ENCODE measurements at places on chromosomes 16 and 17.

GRCh38 chr17:59526451-59526850 is 39.0 kb upstream of the DHX40 start:
- no peak for DNase-seq

DNA sequence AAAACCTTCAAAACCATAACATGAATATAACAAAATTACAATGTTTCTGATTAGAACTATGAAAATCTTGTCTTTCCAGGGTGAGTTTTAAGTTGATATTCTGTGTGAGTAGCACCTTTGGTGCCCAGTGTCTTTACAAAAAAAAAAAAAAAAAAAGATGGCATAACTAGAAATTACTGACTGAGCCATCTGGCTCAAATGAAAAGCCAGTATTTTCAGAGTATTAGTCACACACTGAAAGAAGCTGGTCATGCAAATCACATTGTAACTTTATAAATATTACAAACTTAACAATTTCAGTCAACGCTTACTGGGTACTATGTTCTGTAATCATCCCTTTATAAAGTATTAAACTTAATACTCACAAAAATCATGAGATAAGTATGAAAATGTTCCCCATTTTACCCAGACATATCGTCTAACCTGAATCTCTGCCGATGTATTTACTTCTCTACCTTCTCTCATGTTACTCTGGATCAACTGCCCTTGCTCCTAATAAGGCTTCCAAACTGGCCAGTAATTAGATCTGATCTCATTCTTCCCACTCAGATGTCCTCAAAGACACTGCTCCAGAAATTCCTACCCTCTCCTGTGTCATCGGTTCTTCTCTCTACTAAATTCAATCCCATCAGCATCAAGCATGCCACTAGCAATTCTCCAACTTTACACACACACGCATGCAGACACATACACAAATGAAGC is 25.4 kb downstream of the UBE2G1 start:
- DNase-seq = no peak

GRCh38 chr17:27530764-27531391 is 74.6 kb downstream of the KSR1 start:
- peak; percentile 15 for DNase-seq

DNA sequence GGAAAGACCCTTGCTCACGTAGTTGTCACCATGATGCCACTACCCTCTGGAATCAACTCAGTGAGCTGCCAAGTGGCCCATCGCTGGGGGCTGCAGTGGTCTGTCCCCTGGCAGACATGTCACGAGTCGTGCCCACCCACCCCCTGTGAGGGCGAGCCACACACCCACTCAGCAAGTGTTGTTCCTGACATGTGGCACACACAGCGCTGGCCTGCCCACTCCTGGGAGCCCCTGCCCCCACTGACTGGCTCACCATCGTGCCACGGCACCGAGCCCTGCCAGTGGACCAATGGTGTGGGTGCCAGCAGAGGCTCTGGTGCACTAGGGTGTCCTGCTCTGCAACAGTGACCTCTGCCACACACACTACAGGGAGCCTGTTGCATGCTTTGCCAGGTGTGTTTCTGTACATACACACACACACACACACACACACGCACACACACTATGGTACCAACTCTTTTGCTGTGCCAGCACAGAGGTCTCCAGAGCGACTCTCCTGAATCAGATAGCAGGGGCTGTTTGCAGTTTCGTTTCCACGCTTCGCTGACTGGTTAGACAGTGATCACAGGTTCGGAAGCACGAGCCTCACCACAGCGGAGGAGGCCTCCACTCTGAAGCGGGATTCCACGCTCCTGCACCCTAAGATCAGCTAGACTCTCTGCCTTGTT is 7.7 kb downstream of the RTN4RL1 start:
- peak; percentile 3 for DNase-seq

GRCh38 chr16:58020628-58021521 is 4.7 kb upstream of the MMP15 start:
- DNase-seq = peak; percentile 15

GRCh38 chr16:23700509-23700908 is 12.5 kb downstream of the ERN2 start:
- peak; percentile 75 for DNase-seq

DNA sequence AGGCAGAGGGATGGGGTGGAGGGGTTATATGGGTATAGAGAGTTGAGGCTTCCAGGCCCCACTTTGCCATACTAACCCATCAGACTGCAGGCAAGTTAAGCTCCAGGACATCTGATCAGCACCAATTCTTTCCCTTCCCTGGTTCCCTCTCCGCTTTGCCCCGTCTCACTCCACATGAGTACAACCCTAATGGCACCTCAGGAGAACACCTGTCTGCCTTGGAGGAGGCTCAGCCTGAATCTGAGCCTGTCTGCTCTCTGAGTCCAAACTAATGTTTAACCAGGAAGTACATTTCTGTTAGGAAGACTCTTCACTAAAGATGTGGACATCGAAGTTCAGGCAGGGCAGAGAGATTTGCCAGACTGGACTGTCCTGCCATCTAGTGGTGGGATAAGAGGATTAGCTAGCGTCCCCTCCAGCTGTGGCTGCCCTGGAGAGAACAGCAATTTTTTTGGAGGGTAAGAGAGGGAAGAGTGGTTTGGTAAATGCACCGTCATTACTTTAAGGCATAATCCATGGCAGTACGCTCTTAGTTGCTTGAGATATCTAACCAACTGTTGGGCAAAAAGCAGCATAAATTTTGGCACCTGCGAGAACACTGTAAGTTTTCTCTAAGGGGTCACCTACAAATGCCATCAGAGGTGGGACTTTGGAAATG is 29.2 kb upstream of the LRRC75A start:
- peak; percentile 78 for DNase-seq

DNA sequence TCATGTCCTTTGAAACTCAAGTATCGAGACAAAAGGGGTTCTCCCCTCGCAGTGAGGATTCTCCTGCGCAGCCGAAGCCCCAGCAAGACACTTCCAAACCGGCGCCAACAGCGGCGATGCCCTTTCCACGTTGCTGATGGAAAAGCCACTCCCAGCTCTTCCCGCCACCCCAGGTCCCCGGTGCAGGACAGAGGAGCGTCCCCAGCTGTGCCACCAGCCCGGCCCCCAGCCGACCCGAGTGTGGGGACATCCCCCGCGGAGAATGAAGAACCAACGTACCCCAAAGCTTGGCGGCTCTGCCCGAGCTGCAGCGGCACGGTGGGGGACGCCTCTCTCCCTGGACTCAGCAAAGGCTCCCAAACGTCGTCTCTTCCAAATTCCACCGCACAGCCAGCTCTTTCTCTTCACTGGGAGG is 573 bp downstream of the CHST6 start:
- no peak for DNase-seq

- DNase-seq = peak; percentile 24
Measured at GRCh38 chr17:20202141-20202621, 193.0 kb downstream of the SPECC1 start.

DNA sequence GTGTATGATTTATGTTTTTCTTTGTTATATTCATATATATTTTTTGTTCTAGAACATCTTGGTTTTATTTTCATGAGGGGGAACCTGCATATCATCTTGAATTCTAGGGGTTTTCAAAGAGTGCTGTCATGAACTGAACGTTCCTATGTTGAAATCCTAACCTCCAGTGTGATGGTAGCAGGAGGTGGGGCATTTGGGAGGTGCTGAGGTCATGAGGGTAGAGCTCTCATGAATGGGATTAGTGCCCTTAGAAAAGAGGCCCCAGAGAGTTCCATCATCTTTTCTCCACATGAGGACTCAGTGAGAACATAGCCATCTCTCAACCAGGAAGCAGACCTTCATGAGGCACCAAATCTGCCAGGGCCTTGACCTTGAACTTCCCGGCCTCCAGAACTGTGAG is 34.6 kb upstream of the CCDC182 start:
- no peak for DNase-seq

DNA sequence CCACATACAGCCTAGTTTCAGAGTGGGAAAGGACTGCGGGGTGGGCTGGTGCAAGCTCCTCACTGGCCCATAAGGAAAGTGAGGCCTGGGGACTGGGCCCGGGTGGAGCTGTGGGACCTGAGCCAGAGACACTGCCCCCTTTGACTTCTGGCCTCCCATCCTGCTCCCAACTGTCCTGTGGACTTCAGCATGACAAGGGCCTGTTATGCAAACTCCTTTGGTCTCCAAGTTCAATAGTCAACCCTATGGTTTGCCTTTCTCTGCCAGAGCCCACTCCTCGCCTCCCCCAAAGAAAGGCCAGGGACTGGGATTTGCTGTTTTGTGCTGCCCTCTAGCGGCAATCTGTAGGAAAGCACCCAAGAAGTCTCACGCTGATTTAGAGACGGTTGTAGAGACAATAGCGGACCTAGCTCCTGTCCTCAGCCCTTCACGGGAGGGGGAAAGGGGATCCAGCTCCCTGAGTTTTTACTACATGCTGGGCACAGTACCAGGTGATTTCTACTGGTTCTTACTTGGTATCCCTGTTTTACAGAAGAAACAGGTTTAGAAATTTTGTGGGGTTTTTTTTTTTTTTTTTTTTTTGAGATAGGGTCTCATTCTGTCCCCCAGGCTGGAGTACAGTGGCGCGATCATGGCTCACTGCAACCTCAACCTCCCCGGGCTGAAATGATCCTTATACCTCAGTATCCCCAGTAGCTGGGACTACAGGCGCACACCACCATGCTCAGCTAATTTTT is 1.2 kb upstream of the TLCD3B start:
- peak; percentile 79 for DNase-seq

DNA sequence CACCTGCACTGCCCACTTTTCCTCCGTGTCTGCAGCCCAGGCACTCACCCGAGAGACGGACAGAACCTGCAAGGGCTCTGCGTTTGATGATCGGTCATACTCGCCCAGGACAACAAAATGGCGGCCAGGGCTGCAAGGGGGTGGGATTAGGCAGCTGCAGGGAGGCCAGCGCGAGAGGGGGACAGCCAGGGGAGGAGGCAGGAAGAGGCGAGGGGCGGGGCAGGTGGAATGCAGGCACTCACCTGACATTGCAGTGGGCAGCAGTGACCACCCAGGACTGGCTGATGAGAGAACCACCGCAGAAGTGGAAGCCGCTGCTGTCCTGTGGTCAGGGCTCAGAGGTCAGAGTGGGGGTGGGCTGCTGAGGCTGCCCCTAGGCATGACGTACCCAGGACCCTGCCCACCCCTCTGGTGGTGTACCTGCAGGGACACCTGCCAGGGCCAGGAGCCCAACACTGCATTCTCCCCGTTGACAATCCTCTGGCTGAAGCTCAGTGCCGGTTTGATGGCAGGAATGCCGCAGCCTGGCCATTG is 917 bp downstream of the CTRL start:
- no peak for DNase-seq

DNA sequence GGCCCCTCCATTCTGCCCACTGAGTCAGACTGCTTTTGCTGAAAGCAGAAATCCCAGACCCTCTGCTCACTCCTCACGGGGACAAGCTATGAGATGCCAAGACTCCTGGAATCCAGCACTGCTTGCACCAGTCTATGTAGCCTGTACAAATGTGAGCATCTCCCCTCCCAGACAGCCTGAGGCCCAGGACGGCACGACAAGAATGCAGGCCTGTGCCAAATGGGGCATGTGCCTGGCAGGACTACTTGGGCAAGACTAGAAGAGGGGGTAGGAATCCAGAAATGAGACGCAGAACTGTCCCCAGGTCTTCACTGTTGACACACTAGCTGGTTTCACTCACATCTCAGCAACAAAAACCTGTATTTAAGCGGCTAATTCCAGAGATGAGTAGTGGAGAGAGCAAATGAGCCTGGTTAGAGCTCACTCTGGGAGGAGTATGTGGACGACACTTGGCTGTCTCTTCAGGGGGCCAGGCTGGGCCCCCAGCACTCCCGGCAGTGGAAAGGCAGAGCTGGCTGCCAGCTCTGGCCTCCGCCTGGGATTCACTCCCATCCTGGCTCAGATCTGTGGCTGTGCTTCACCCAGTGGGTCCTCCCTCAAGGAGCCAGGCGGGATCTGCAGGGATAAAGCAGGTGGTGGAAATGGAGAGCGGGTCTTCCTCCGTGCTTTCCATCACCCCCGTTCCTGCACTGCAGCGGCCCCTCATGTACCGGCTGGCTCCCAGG is 2.9 kb upstream of the MYO1C start:
- DNase-seq = no peak

GRCh38 chr17:50931144-50931908 is 65.2 kb upstream of the TOB1 start:
- DNase-seq = peak; percentile 83

DNA sequence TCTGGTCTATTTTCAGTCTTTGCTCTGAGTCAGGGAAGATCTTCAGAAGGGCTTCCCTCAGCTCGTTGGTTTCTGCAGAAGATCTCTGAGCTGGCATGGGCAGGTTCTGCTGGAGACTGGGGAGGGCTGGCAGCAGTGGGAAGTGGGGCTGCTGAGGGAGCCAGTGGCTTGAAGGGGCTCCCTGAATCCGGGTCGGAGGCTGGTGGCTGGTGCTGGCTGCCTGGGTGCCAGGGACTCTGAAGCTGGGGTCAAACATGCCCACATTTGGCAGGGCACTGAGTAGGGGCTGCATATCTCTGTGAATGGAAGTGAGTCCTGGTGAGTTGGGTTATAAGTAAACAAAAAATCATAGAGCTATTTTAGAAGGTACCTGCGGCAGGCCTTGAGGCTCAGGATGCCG is 67.0 kb downstream of the N4BP1 start:
- no peak for DNase-seq

DNA sequence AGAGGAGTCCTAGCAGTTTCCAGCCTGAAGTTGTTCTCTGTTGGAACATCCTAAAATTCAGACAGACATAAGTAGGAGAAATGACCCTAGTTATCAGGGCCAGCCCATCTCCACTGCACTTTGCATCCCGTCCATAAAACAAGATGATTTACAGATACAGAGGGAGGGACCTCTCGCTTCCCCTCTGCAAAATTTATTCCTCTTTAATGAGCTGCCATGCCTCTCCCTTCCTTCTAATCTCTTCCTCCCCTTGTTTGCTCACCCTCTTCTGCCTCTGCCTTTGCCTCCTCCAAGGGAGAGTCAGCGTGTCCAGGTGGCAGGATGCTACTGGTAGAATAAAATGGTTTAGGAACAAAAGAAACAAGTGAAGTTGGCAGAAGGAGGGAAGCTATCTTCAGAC is 351.3 kb downstream of the SOX9 start:
- DNase-seq = no peak

DNA sequence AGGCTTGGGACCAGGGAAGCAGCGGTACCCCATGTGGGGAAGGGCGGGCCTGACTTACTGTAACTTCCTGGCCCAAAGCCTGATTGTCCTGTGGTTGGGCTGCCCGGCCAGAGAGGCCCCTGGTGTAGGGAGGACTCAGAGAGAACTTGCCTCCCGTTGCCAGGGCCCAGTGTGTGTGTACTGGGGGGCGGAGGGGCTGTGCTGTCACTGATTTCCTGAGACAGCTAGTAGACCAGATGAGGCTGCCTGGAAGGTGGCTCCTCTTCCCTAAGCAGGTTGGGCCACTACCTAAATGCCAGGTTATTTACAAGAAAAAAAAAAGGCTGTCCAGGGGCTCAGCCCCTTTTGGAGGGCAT is 16.7 kb downstream of the SOCS3 start:
- no peak for DNase-seq

GRCh38 chr17:65514082-65514481 is 47.4 kb downstream of the AXIN2 start:
- DNase-seq = no peak

DNA sequence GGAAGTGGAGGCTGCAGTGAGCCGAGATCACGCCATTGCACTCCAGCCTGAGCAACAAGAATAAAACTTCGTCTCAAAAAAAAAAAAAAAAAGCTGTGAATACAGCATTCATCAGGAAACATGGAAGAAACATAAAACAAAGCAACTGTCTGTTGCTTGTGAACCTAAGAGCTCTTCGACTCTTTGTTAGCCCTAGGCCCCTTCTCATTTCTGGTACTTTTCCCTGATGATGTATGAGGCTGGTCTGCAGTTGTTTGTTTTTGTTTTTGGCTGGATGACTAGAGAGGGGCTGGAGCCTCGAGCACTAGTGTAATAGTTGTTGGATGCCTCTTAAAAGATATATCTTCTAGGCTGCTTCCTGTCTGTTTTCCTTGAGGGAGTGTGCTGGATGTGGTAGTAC is 113.5 kb downstream of the MAP2K6 start:
- DNase-seq = no peak

Measured in NCI-H345 (cell line).